Stimulated activated CD4-positive, alpha-beta T cell treated with anti-CD3 and anti-CD28 coated beads, TNF-alpha, amount 100 ng/mL, for 1 hour (primary cell): ENCODE measurements at places on chromosomes 2 and 18.

GRCh38 chr18:70243131-70243929 lies 37.8 kb upstream of the RTTN start:
- DNase-seq: no peak

GRCh38 chr2:64990876-64991275 lies 1.7 kb downstream of the SLC1A4 start:
- no peak for DNase-seq

GRCh38 chr2:141316606-141317005 lies 814.2 kb downstream of the LRP1B start:
- DNase-seq: no peak

DNA sequence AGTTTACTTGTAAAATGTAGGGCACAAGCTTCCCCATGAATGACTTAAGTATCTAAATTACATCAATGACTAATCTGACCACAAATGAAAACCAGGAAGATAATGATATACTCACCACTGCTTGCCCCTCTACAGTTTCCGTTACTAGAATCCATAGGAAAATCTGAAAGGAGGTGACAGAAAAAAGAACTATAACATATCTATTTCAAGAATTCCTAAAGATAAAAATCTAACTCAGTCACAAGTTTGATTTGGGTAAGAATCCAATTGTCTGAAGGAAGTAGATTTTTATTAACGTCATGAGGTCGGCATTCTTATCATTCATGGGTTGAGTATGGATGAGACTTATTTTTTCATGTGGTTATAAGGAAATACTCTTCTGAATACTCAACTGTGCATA lies 7.8 kb downstream of the FRZB start:
- DNase-seq: no peak

- no peak for DNase-seq
These were observed 31.9 kb downstream of the HS1BP3 start for GRCh38 chr2:20618886-20619521.

DNA sequence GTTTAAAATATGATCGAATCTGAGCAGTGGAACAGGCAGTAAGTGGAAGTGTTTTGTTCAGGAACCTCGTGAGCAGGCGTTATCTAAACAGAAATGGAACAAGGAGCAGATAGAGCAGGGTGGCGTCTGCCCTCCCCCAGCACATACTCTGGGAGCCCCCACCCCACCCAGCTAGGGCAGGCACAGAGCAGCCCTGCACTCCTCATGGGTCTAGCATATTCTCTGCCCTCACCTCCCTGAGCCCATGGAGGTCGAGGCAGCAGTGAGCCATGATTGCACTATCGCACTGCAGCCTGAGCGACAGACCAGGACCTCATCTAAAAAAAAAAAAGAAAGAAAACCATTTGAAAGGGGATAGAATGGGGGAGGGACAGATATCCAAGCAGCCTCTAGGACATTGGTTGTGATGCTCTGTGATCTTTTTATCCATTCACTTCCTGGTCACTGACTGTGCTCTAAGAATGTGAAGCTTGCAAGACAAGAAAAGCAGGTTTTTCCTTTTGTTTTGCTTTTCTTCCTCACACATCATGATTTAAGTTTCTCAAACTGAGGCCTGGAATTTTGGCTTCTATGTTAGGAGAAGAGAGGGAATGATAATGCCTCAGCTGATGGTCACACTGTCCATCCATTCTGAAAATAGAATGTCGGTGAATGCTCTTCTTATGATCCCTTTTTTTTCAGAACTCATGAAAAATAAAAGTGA lies 3.1 kb downstream of the MLPH start:
- no peak for DNase-seq

DNA sequence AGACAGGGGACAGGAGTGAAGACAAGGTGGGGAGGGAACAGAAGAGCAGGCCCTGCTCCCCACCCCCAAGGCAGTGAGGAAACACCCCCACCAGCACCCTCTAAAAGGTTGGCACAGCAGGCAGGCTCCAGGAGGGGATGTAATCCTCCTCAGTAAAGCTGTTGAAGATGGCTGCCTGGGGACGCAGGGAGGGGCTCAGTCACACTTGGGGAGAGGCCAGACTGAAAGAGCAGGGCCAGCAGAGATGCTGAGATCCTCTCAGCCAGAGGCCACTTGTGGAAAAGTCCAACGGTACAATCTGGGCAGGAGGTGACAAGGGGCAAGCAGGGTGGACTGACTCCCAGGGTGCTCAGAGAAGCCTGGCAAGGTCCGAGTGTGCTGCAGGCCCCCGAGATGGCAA lies 154.8 kb upstream of the ID2 start:
- DNase-seq: no peak

DNA sequence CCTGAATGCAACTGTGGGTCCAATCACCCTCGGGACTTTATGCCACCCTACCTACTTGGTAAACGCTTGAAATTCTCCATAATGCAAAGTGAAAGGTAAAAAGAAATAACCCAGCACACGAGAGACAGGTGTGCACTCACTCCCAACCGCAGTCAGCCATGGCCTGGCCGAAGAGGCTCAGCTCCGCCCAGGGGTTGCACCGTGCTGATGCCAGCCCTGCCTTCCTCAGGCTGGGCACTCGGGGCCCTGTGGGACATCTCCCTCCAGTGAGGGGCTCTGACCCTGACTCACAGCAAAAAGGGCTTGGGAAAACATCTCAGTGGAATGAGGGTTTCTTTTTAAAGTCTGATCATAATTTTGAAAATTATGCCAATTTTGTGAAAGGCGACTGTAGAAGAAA lies 13.3 kb downstream of the SLC66A2 start:
- DNase-seq: no peak

- DNase-seq: no peak
These were observed 92.6 kb upstream of the ITGA4 start for GRCh38 chr2:181364492-181365170.

- DNase-seq: no peak
These were observed 40.6 kb downstream of the KIAA2012 start for GRCh38 chr2:202113571-202114142.

DNA sequence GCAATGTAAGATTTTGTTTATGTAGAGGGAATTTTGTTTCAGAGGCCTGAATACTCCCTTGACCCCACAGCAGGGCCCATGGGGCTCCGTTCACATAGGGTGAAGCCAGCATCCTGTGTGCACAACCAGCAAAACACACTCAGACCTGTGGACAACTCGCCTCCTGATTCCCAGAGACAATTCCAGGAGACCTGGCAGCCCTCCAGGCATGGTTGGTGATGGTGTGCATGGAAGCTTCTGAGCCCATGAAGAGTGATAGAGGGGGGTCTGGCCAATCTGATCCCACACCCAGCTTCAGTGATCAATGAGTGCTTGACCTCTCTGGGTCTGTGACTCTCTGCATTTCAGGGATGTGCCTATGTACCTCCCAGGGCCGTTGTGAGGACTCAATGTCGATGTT lies 91.0 kb upstream of the RAB6C start:
- no peak for DNase-seq

DNA sequence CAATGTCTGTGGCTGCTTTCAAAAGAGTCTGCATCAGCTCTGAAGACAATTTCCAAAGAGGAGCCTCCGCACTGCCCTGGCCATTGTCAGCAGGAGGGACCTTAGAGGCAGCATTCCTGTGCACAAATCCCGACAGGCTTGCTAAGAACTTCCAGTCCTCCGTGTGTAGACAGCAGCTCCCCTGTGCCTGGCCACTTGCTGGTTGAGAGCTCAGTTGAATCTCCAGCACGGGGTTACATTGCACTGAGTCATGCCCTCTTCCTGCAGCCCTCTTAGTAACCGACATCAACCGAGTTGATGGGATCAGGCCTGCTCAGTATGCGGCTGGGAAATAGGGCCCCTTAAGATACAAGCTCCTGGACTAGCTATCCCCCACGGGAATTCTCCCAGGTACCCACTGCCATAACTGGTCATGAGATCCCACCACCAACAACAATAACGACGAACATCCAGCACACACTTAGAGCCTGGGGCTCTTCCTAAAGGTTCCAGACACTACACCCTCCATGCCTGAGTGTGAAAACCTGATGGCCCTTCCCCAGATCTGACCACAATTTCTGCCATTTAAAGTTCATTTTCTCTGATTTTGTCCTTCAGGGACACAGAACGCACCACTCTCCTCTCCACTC lies 12.0 kb downstream of the ATP6V1B1 start:
- no peak for DNase-seq

DNA sequence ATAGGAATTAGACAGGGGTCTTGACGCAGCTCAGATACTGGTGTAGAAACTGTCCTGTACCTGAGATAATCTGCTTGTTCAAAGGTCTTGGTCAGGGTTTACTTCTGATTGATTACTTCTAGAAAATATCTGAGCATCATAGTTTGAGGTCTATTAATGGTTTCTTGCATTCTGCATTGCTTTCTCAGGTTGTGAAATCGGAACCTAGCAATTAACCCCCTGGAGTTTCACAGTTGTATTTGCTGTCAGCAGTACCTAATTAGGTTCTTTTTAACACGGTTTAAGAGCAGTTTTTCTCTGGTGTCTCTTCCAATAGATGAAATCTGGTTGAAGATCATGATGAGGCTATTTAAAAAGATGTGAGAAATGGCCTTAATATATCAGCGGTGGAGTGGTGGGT lies 428.6 kb upstream of the SYT4 start:
- DNase-seq: no peak

DNA sequence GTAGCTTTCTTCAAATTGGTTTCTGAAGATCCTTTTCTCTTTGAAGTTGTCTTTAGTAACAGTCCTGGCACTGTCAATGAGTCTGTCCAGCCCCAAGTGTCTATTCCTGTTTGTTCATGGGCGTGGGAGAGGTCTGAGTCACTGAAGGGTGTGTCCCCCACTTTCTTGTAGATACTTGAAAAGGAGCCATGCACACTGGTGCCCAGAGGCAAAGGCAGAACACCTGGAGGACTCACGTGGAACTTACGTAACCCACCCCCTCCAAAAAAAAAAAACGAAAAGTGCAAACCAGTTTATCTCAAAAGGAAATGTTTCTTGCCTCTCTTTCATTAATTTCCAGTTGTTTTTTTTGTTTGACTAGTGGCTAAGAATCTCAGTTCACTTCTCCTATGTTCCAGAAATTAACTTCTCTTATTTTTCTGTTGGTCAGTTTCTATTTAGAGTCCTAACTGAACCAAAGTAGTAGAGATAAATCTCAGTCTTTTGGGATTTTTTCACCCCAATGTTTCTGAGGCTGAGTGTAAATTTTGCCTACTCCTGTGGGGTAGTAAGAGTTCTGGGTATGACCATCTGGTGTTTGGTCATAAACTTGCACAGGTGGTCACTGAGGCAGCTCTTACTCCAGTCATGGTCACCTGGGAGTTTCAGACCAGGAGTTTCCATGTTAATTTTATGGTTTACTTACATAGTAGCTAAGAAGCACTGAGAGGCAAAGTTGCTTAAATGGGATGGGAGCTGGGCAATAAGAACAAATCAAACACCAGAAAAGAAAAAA lies 54.9 kb downstream of the DSC3 start:
- no peak for DNase-seq

DNA sequence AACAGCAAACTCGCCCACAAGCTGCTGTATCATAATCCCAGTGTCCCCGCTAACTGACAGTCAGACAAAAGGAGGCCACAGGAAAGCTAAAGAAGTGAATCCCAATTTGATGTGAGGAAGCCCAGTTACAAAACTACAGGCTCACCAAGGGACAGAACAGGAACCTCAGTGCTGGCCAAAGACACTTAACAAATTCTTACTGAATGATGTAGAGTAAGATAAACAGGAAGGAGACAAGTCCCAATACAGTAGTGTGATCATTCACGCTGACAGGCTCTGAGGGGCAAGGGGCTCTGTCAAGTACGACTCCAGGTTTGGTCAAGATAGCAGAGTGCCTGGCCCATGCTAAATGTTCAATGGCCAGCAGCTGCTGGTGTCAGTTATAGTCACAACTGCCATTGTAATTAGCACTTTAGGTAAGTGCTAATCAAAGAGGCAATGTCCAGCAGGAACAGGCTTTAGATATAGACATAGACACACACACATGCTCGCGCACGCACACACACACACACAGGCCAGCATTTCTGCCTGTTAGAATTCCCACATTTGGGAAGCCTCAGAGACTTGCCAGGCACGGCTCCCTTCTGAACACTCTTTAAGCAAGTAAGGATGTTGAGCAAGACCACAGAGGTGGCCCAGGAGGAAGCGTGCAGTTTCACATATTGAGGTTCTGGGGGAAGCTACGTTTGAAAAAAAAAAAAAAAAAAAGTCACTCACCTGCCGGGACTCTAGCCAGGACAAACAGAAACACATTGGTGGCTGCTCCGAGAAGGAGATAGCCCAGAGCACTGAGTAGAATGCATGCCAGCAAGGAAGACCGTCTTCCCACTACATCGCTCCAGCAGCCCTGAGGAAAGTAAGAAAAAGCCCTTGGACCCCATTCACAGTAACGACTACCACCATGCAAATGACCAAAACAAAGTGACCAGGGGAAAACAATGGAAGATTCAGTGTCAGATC lies 35.4 kb upstream of the TMEM182 start:
- no peak for DNase-seq
